Body of pancreas (tissue), 4 donors: ENCODE measurements at places on chromosomes 7 and 10.
A peak's percentile ranks its signal among the peaks of the same experiment; 100 is the strongest.

GRCh38 chr10:99913831-99914235 is 95.9 kb downstream of the DNMBP start:
- peak; percentile 76 for DNase-seq

GRCh38 chr10:6234371-6234770 is 31.6 kb downstream of the PFKFB3 start:
- DNase-seq: no peak

DNA sequence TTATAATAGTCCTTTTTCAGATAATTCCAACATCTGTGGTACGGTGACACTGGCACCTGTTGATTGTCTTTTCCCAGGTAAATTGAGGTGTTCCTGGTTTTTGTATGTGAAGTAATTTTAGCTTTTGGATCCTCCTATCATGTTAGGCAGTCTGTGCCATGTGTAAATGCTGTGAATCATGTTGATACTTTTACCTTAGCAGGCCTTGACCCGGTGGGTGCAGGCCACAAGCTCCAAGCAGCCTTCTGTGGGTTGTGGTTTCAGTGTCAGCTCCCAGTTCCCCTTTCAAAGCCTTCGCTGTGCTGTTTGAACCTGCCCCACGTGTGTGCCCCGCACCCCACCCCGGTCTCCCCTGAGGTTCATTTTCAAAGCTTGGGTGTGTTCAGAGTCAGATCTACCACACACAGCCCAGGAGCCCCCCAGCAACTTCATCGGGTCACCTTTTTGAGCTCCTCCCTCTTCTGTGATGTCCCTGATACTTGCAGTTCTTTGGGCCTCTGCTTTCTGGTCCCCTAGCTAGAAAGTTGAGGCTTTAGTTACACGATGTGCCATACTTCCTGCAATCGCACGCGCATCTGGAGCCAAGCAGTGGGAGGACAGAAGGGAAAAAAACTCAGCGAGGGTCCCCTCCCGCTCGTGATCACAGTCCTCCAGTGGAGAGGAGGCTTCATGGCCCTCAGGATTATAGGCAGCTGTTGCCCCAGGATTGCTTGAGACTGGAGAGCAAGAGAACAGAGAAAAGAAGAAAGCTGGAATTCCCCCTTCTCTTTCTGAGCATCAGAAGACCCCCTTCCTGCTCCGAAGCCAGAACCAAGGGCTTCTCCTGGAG is 8.7 kb upstream of the BHLHA15 start:
- no peak for DNase-seq

- DNase-seq: no peak
Observed at GRCh38 chr7:148026713-148027112, 563.9 kb upstream of the C7orf33 start.

- DNase-seq: no peak
Observed at GRCh38 chr7:41584746-41585145, 118.1 kb downstream of the INHBA start.

GRCh38 chr10:22542773-22543172 is 171.6 kb downstream of the PIP4K2A start:
- DNase-seq: no peak

GRCh38 chr7:69773535-69774225 is 175.4 kb downstream of the AUTS2 start:
- no peak for DNase-seq

- no peak for DNase-seq
Observed at GRCh38 chr10:128062881-128063563, 63.2 kb downstream of the MKI67 start.

- no peak for DNase-seq
Observed at GRCh38 chr7:108486291-108486966, 30.2 kb upstream of the NRCAM start.

DNA sequence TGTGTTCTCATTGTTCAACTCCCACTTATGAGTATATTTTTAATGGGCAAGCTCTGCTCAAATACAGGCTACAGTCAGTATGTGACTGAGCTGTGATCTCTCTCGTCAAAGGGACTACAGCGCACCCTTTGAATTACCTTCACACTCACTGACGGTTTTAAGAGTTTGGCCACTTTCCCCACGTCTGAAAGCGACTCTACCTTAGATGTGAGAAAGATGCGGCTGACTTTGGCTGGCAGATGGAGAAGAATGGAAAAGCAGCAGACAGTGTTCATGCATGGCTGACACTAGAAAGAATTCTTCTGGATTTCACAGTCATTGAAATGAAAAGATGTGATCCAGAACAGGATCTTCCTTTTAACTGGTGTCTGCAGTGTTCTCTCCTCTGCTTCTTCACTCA is 2.0 kb upstream of the ATRNL1 start:
- DNase-seq: no peak

GRCh38 chr10:84265418-84265817 is 20.6 kb downstream of the RGR start:
- DNase-seq: no peak

GRCh38 chr10:104337521-104337984 is 712 bp downstream of the ITPRIP start:
- peak; percentile 49 for DNase-seq

- no peak for DNase-seq
Observed at GRCh38 chr10:86082556-86082955, 284.0 kb downstream of the GRID1 start.

DNA sequence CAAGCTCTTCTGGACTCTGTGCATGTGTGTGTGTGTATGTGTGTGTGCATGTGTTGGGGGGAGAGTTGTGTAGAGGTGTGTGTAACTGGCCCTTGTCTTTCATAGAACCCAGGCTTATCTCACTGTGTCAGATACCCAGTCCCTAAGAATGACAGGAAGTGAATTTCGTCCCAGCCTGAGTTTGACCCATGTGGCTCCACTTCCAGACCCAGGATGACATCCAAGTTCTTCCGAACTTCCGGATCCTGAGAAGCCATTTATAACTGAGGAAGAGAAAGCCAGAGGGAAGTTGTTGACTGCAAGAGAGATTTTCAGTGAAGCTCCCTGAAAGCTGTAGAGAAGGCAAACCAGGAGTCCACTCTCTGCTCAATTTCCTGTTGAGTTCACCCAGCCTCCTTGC is 53.2 kb downstream of the ADRB1 start:
- DNase-seq: no peak

DNA sequence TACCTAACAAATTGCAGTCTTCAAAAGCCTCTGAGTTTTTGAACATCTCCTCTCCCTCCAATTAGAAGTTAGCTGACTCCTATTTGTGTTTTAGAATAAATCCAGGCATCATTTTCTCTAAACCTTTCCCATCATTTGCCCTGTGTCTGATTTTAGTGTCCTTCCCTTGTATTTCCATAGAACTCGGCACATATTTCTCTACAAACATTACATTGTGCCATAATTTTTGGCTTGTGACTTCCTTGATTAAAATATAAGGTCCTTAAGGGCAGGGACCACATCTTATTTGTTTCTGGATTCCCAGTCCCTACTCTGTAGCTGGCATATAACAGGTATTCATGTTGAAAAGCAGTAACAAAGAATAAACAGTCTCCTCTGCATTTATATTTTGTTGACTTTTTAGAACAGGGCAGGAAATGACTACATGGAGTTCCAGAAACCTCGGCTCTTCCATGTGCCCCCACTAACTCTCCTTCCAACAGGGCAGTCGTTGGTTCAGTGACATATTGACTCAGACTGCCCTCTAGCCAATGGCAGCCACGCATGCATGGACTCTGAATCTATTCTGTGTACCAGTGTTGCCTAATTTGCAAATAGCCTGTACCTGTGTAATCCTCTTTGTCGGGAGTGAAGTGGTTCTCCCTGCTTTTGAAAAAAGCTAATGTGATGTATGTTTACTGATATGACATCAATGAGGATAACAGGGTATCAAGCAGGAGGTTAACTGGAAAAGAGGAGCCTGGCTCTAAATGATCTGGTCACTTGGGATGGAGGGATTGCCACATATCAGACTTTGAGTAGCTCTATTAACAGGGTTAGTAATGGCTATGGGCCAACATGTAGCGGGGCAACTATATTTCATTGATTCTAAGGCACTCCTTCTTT is 19.8 kb upstream of the CPN1 start:
- no peak for DNase-seq

DNA sequence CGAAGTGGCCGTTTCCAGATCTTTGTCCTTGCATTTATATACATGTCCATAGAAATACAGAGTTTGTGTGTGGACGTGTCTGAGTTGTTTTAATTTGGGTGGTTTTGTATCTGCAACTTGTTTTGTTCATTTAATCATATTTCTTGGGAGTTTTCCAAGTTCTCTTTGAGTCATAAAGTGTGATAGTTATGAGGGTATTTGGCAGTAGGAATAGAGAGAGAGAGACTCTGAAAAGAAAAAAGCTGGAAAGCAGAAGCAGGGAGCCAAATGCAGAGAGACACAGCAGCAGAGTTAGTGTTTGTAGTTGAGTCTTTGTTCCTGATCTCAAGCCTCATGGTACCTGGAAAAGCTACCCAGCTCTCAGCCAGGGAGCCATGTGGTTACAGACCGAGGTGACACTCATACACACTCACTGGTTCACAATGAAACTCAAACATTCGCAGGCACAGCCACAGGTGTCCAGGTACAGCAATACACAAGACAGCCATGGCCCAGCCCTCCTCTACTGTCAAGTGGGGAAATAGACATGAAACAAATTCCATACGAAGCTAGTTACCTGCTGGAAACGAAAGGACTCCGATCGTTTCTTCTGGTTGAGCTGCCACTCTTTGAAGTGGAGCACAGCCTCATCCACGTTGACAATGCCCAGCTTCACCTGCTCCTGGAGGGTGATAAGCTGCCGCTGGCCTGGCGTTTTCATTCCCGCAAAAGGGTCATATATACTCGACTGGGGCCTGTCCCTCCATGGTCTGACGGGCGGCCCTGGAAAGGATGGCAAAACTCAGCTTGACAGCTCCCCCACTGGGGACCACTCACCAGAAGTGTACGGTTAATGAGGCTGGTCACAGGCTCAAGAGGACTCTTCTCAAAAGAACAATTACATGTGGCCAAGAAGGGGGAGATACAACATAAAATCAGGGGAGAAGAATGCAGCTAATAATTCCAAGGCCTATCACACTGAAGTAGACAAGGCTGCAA is 33.3 kb upstream of the TM9SF3 start:
- no peak for DNase-seq

DNA sequence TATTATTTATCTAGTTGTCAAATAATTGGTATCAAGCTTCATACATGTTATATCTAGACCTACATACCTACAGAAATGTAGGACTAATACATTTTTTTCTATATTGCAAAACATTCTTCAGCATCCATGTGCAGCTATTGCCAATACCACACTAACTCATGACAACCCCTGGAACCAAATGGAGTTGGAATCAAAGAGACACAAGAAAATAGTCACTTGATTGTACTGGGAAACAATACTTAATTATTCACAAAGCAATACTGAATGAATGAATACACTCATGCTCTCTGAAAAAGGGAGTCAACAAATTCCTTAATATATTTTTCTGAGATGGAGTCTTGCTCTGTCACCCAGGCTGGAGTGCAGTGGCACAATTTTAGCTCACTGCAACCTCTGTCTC is 10.4 kb upstream of the CFAP43 start:
- no peak for DNase-seq

DNA sequence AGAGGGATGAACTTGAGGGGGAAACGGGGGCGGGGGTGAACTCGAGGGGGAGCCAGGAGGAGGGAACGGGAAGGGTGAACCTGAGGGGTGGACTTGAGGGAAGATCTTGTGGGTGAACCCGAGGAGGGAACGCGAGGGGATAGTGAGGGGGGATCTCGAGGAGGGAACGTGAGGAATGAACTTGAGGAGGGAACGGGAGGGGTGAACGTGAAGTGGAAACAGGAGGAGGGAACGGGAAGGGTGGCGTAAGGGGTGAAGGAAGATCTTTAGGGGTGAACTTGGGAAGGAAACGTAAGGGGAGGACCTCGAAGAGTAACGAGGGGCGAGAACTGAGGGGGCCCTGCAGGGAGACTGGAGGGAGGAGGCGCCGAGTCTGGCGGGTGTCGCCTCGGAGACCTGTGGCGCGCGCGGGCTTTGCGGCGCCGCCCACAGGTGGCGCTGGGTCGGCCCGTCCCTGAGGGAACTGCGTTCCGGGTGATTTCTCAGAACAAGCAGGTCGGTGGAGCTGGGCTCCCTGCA is 651 bp downstream of the MYO3A start:
- peak; percentile 43 for DNase-seq

DNA sequence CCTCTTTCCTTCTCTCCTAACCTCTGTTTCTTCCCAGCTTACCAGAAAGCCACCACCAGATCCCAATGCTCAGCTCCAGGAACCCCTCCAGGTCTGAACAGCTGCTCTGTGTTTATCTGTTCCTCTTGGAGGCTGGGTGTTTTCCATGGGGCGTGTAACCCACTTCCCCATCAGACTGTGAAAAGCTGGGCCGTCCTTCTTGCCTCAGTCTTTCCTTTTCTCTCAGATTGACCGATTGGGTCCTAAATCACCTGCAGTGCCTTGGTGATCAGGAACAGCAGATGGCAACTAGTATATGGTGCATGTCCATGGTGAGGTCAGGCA is 4.8 kb downstream of the SH3PXD2A start:
- no peak for DNase-seq

- DNase-seq: no peak
Observed at GRCh38 chr7:133690740-133691139, 436.4 kb upstream of the LRGUK start.

GRCh38 chr10:78570633-78571235 is 498.0 kb upstream of the ZMIZ1 start:
- DNase-seq: no peak

DNA sequence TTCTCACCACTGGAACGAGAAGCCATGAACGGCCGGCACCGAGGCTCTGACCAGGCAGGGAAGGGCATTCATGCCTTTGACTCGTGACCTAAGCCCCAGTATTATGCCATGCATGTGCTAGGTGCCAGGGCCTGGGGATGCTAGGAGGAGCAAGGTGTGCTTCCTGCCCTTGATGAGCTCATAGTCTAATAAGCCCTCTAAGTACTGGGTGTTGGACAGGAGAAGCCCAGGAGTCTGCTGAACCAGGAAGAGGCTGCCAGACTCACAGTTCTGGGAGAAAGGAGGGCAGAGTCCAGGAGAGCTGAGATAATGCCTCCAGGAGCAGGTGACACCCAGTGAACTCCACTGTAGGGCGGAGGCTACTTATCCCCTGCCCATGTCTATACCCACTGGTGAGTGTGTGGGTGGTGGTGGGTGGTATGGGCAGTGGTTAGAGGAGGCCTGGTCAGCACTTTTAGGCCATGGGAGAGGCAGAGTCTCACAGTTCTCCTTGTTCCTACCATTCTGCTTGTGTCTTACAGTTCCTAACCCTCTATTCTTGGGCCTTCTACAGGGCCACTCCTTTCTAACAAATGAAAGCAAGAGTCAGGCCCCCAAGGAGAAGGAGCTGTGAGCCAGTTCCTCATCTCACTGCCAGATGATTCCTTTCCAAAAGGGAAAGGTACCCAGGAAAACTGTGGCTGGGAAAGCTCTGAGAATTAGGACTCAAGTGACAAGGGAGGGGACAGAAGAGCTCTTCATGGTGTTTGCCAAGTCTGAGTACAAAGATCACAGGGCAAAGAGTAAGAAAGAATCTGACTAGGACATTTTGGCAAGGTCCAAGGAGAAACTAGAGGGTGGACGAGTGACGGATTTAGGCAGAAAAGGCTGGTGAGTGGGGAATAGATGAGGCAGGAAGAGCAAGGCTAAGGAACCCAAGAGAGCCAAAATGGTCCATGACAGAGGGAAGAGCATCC is 3.6 kb upstream of the MXI1 start:
- peak; percentile 52 for DNase-seq

DNA sequence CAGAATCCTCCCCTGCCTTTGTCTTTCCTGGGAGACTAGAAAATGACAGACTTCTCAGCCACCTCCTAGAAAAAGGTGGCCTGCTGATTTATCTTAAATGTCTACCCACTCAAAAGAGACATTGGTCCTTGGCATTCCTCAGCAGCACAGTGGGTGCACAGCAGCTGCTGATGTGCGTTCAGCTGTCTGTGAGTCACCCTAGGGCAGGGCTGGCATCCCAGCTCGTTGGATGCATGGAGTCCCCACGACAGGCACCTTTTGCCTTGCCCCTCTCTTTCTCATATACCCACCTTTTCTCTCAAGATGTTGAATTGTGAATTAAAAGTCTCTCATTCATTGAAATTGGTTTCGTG is 113.0 kb downstream of the DOCK1 start:
- no peak for DNase-seq
